Esophagus squamous epithelium (tissue), 5 donors: ENCODE measurements at places on chromosomes 5 and 9.

DNA sequence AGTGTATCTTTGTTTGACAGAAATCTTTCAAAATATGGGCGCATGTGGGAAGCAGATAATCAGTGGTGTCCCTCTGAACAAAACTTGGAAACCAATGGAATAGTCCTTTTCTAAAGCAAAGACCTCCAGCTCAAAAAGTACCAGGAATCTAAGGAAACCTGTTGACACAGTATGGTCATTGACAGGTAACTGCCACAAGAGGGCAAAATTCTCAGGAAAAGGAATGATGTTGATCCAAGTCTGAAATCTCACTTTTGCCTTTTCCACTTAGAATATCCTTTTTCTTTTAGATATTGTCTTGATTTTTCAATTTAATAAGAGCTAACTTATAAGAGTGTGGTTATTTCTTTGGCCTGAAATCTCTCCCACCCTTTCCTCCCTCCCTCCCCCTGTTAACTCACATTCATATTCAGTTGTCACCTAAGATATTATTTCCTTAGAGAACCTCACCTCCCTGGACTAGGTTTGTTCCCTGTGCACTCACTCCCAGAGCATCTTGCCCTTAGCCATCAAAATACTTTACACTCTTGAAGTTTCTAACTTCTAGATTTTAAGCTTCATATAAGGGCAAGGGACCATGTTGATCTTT is 59.0 kb upstream of the BARX1 start:
- no peak for DNase-seq

GRCh38 chr5:37957218-37957617 is 117.4 kb upstream of the GDNF start:
- no peak for DNase-seq

GRCh38 chr5:457195-457961 is 14.4 kb downstream of the EXOC3 start:
- DNase-seq = no peak

- no peak for DNase-seq
Measured at GRCh38 chr5:164860896-164861295, 1355.5 kb downstream of the MAT2B start.

DNA sequence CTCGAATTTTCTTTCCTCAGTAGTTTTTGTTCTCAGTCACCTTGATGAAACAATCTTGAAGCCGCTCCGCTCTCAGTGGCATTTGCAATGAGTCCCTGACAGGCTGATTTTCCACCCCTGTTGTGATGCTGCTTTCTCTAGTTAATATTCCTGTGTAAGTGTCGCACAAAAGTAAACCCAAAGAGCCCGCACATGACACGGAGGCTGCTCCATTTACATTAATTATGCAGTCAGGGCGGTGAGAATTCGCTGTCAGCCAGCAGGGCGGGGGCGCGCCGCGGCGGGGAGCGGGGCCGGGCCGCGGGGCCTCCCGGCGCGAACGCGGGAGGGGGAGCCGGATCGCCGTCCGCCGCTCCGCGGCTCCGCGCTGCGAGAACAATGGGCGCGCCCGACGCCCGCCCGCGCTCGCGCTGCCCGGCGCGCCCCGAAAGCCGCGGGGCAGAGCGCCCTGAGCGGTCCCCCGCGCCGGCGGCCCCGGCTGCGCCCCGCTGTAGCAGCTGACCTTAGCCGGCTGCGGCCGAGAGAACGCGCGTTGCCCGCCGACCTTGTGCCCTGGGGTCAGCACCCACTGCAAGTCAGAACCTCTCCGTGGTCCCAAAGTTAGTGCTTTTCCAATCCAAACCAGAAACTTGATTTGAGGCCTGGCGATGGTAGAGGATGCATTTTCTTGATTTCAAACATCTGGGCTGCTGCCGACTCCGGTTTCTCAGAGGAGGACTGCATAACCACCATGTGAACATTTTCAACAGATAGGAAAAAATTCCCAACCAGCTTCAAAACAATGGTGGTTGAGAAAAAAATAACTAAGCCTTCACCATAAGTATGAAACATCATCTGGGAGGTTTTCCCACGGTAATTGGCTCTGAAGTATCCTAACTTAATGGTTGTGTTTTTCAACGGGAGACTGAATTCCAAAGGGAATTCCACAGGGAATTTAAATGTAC is 142.6 kb downstream of the PBX3 start:
- DNase-seq = no peak

- no peak for DNase-seq
Measured at GRCh38 chr9:133543772-133544467, 9.4 kb downstream of the ADAMTSL2 start.

DNA sequence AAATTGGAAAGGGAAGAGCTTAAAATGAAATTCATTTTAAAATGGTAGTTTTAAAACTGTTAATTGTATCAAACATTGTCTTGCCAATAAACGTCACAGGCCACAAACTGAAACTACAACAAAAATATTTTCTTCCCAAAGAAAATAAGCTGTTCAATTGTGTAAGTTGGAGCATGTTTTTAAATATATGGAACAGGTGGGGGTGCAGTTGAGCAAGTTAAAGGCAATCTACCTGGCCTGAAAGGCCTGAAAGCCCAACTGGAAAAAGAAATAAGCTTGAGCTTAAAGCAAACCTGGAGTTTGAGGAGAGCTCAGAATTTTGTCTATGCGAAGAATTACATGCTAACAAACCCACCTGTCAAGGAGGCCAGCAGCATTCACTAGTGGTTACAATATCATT is 439.5 kb downstream of the ACTL7B start:
- DNase-seq = no peak

DNA sequence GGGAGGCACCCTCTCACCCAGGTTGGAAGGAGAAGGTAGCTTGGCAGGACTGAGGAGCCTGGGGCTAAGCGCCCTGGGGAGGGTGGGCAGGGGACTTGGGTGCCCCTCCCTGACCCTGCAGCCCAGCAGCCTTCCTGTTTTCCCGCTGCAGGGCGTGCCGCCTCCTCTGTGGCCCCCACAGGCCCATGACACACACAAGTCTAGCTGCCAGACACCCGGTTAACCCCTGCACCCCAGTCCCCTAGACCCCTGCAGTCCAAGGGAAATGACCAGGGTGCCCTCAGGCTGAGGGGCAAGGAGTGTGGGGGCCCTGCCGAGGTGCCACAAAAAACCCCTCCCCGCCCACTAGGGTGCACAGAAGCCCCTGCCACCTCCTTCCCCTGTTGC is 33.0 kb downstream of the GOLGA2 start:
- DNase-seq = no peak

GRCh38 chr5:142015781-142016533 is 3.1 kb upstream of the GNPDA1 start:
- no peak for DNase-seq

- DNase-seq = no peak
Measured at GRCh38 chr5:82662340-82662739, 384.2 kb upstream of the RPS23 start.

- no peak for DNase-seq
Measured at GRCh38 chr5:154509784-154510555, 31.9 kb upstream of the HAND1 start.

DNA sequence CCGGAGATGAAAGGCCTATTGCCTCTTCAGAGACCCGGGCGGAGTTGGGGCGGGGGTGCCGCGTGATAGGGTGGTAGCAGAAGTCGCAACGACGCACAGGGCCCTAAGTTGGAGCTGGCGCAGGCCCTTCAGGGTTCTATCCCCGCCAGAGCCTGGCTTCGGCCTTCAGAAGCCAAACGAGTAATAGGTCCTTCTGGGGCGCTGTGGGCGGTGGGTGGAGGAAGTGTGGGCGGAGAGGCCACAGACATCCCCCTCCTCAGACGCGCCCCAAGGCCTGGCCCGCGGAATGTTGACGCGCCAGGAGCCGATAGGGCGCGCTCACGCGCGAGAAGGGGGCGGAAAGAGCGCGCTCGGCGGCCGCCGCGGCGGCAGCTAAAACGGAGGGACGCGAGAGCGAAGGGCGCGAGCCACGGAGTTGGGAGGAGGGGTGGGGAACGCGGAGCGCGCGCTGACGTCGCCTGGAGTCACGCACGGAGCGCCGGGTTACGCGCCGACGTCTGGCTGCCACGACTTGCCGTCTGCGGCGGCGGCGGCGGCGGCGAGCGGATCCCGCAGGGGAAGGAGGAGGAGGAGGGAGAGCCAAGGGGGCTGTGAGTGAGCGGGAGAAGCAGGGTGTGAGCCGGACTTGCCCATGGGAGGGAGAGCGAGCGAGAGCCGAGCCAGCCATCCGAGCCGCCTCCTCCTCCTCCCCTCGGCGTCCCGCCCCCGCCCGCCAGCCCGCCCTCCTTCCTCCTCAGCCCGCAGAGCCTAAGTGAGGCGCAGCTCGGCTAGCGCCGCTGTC is 6.4 kb upstream of the PURA start:
- peak; percentile 75 for DNase-seq

- DNase-seq = no peak
Measured at GRCh38 chr5:89597878-89598277, 714.9 kb upstream of the MEF2C start.

- DNase-seq = no peak
Measured at GRCh38 chr9:128045831-128046230, 21.3 kb downstream of the NAIF1 start.

DNA sequence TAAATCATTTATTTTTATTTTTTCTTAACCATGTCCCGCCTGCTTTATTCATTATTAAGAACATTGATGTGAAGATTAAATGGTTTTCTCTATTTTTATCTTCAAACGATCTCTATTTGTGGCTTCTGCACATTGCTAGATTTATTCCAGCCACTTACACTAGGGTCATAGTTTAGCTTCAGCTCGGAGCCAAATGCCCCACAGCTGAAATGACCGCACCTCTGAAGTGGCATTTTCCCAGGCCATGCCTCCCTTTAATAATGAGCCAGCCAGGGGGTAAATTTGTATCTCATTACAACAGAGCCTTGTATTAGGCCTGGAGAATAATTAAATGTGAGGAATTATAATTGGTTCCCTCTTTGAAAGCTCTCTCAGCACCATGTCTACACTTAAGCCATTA is 89.4 kb downstream of the DOCK8 start:
- DNase-seq = no peak

DNA sequence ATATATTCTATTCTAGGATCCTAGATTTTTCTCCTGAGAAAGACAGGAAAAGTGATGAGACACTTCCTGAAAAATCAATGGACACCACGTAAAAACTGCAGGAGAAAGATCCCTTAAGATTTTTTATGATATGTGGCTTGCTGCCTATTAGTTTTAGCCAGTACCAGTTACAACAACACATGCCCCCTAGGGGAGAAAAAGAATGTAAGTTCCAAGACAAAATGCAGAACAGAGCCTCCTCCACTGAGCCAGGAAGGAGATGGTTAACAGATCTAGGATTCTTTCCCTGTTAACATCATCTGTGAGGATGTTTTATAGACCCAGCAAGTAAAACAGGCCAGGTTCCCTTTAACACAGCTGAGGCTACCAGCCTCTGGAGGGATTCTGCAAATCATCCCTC is 574.7 kb downstream of the TLE4 start:
- no peak for DNase-seq

DNA sequence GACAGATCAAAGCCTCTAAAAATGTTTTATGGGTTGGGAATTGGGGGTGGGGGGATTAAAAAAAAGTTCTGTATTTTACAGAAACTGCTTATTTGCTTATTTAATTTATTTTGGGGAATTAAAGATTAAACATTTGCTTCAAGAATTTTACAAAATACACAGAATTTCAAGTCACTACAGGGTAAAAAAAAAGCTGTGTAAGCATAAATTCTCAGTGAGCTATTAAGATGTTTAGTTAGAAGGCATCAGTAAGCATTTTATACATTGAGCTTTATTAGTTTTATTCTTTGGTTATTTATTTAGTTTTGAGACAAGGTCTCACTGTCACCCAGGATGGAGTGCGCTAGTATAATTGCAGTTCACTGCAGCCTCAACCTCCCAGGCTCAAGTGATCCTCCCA is 5.2 kb downstream of the BDP1 start:
- no peak for DNase-seq

DNA sequence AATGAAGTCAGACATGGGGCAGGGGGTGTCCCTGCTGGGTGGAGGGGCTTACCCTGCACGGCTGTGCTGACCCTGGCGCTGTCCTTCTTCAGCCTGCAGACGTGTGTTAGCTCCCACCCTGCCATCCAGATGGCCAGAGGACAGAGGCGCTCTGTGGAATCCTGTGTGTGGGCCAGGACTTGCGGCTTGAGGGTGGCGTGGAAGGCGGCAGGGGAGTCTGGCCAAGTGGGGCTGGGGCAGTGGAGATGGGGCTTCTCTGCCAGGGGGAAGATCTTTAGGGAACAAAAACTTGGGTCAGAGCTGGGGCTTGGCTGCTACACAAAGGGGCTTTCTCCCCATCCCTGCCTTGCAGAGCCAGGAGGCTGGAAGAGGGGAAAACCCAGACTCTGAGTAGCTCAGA is 46.5 kb upstream of the SYNPO start:
- no peak for DNase-seq

DNA sequence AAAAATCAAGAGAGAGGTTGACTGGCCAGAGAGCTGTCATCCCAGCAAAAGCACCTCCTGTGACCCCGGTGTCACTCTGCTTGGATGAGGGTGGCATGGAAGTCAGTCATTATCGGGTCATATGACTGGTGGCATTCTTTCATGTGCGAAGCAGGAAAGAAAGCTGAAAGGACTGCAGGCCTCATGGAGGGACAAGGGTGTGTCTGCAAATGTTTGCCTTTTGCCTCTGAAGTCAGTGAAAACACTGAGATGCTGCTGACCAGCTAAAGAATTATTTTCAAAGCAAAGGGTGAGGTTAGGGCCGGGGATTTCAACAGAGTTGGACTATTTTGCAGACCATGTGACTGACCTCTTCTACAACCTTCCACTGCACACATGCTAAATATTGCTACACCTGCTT is 298.3 kb downstream of the CSNK1G3 start:
- DNase-seq = no peak

DNA sequence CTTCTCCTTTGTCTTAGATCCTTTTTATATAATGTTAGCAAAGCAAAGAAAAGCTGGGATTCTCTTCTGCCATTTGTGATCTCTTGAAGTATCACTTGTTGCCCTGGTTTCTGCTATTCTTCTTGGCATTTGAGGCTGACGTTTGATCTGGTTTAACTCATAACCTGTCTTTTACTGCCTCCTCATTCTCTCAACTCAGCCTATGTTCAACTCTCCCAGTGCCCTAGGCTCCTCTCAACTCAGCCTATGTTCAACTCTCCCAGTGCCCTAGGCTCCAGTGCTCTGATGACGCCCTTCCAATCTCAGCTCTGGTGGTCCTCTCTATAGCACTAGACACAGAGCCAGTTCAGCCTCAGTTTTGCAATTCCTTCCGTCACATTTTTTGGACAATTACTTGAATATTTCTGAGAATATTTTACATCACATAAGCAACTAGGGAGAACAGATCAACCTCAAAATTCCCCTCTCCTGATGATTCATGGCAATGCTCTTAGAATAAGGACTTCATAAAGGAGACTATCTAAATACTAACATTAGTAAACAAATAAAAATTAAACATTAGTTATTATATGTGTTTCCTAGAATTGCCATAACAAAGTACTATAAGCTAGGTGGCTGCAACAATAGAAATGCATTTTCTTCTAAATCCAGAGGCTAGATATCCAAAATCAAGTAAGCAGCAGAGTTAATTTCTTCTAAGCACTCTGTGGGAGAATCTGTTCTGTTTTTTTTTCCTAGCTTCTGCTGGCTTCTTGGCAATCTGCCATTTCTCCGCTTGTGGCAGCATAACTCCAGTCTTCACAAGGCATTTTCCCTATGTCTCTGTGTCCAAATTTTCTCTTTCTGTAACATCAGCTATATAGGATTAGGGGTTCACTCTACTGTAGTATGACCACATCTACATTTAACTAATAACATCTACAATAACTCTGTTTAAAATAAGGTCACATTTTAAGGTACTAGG is 662.1 kb upstream of the FTMT start:
- no peak for DNase-seq
